ENCODE measurements at places on chromosomes 5 and 9.

DNA sequence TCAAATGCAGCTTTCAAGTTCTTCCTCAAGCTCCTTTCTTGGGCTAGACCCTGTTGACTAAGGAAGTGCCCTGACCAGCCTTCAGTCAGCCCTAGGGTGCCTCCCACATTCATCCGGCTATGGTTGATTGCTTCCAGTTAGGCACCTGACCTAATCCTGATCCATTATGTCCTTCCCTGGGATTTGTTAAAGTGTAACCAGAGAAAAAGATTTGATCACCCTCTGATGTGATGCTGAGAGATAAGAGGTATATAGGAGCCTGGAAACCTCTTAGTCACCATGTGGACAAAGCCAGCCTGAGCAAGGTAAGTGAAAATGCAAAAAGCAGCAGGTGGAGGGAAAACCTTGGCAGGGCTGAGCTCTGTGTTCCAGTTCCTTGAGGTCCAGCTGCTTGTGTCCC lies 178.8 kb upstream of the ERCC6L2 start:
- no peak for DNase-seq

DNA sequence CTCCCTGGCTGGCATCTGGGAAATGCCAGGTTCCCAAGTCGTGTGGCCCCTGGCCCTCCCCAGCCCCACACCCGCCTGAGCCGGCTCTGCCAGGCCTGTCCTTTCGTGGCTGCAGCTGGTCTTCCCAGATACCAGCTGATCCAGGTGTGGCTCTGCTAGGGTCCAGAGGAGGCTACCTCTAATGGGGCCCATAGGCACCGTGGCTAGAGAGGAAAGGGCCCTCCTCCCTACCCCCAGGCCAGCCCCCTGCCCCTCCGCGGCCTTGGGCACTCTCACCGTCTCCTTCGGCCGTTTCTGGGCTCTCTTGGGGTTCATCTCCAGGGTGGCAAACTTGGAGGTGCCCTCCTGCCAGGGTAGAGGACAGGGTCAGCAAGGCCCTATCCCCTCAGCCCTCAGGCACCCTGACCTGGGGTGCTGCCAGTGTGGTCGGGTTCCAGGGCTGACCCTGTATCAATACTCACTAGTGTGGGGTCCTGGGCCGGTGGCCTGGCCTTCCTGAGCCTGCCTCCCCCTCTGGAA lies 17.0 kb downstream of the RALGDS start:
- DNase-seq, result no peak

GRCh38 chr9:104896131-104896530 lies 31.8 kb downstream of the ABCA1 start:
- no peak for DNase-seq

GRCh38 chr5:10372726-10373709 lies 19.5 kb downstream of the MARCHF6 start:
- DNase-seq, result no peak

- DNase-seq, result no peak
Observed at GRCh38 chr9:95736370-95736769, 139.1 kb upstream of the ERCC6L2 start.

DNA sequence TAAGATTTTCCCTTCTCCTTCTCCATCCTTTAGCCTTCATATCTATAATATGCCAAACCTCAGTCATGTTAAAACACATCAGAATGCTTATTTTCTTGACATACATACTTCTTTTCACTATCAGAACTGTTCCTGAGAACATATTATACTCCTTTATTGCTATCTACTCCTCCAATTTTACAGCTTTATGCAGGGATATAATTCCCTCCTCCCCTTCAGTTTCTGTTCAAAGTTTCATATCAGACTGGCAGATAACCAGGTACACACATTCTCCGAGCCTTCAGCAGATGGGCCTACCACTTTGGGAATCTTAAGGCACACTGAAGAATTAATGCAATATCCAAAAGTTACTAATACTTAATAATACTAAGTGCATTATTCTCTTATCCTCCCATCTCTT lies 29.1 kb downstream of the FAM169A start:
- no peak for DNase-seq

DNA sequence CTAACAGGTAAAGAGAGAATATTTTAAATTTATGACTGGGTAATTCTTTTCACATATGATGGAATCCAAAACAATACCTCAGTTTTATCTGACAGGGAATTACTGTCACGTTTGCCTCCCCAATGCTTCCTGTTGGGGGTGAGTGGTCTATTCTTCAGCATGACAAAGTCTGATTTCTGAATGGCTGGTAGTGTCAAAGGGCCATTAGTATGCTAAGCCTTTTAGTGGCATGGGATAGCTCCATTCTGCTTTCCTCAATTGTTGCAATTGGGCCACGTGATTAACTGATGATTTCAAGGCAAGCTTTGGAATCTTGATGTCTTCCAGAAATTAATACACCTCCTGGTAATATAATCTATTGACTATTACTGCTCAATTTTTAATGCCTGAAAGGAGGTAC lies 14.7 kb upstream of the NDUFS4 start:
- no peak for DNase-seq

DNA sequence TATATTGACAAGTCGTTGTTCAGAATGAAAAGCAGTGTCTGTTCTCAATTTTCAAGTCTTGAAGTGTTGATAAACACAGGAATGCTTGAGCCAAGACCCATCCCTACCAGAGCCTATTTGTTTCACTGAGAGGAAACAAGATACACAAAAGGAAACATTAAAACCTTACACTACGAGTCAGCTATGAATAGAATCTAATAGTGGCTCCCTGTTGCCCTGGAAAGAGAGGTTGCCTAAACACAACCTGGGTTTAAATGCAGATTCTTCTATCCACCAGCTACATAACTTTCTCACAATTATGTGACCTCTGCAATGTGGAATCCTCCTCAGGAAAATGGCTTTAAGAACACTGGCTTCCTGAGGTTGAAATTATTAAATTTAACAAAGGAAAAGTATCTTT lies 29.1 kb upstream of the BNC2 start:
- DNase-seq, result no peak

- no peak for DNase-seq
Observed at GRCh38 chr9:132023419-132024180, 56.1 kb downstream of the MED27 start.

DNA sequence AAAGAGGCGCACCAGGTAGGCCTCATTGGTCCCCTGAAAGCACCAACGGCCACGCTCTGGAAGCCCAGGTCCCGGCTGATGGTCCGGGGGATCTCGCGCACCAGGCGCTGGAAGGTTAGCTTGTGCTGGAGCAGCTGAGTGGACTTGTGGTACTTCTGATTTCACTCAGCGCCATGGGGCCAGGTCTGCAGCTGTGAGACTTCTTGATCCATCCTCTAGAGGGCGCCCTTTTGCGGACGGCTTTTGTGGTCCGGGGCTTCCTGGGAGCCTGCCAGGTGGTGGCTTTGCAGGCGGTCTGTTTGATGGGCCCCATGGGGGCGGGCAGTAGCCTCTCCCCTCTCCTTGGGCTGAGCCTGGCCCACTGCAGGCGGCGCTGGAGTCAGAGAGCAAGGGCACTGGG lies 10.4 kb downstream of the TAF11L12 start:
- DNase-seq, result no peak

GRCh38 chr9:98220911-98221310 lies 28.5 kb upstream of the CORO2A start:
- no peak for DNase-seq

DNA sequence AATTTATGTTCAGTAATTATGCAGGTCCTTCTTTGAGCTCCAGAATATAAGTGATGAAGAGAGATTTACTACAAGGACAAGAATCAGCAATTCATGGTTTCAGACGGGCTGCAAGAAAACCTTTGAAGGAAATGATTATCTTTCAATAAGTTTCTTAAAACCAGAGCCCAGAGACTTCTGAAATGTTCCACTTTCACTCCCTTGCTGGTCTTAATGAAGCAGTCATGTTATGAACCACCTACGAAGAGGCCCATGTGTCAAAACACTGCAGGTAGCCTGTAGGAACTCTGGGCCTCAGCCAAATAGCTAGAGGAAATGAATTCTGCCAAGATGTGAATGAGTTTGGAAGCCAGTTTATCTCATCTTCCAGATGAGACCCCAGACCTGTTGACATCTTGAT lies 505.9 kb upstream of the MEF2C start:
- DNase-seq, result no peak

GRCh38 chr5:120630550-120630949 lies 166.4 kb downstream of the PRR16 start:
- DNase-seq, result no peak

DNA sequence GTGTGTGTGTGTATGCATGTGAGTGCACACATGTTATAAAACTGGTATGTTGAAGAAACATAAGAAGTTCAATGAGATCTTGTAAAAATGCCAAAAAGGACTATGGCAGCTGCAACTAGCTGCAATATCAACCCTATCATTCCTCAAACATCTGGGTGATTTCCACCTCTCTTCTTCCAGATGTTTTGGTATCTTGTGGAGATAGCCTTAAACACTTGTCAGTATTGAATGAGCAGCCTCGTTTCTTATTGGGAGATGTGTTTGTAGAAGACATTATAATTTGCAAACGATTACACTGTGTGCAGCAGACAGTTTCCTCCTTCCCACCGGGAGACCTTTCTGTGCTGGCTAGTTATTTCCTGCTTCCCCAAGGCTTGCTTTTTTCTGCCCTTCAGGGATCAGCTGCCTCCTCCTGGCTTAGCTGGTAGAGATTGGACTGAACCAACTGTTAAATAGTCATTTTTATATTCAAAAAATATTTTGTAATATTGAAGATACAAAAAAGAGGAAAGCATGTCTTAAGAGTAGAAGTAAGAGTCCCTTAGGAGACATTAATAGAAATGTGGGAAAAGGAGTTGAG lies 168.4 kb upstream of the MPDZ start:
- DNase-seq, result no peak

DNA sequence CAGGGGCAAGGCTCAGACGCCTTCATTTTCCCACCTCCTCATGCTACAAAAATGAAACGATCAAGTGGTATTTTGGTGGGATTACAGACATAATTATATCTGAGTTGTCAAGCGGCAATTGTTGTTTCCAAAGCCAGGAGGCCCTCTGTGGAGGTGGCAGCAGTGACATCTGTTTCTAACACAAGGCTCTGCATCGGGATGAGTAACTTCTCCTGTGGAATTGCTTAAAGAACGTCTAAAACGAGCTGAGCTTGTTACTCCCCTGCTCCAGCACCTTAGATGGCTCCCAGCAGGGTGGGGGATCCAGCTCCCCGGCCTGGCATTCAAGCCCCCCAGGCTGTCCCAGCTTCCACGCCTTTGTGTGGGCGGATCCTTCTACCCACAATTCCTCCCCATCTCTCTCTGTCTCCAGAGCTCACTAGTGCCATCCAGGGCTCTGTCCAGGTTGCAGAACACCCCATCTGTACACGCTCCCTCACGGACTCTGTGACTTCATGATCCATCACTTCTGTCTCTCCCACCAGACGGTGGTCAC lies 36.8 kb downstream of the DAB2IP start:
- no peak for DNase-seq

- DNase-seq, result no peak
Observed at GRCh38 chr5:172841-173251, 18.4 kb upstream of the LRRC14B start.

- DNase-seq, result no peak
Observed at GRCh38 chr5:170265522-170265921, 32.1 kb downstream of the LCP2 start.

GRCh38 chr9:127863191-127863621 lies 8.7 kb upstream of the ENG start:
- DNase-seq, result no peak

DNA sequence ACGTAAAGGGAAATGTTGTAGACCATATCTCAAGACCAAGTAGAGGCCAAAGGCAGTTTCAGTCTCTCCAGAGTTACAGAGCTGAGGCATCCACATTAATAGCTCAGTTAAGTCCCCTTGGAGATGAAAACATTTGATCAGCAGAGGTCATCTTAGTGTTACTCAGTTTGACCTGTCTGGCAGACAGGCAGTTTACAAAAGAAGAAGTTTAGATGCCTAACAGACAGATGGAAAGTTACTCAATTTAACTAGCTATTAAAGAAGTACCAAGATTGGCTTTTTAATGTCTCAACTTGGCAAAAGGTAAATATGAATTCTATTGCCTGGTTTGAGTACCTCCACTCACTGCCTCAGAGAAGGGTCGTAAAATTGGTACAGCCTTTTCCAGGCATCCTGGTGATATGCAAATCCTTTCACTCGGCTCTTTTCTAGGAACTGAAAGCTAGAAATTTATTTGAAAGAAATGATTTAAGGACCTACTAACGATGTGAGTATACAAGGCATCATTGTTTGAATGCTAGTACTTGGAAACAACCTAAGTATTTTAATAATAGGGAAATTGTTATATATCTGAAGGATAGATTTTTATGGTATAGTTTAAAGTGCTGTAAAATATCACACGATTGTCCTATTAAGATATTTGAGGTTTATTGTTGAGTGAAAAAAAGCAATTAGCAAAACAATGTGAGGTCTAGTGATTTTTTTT lies 14.8 kb downstream of the ACO1 start:
- no peak for DNase-seq

DNA sequence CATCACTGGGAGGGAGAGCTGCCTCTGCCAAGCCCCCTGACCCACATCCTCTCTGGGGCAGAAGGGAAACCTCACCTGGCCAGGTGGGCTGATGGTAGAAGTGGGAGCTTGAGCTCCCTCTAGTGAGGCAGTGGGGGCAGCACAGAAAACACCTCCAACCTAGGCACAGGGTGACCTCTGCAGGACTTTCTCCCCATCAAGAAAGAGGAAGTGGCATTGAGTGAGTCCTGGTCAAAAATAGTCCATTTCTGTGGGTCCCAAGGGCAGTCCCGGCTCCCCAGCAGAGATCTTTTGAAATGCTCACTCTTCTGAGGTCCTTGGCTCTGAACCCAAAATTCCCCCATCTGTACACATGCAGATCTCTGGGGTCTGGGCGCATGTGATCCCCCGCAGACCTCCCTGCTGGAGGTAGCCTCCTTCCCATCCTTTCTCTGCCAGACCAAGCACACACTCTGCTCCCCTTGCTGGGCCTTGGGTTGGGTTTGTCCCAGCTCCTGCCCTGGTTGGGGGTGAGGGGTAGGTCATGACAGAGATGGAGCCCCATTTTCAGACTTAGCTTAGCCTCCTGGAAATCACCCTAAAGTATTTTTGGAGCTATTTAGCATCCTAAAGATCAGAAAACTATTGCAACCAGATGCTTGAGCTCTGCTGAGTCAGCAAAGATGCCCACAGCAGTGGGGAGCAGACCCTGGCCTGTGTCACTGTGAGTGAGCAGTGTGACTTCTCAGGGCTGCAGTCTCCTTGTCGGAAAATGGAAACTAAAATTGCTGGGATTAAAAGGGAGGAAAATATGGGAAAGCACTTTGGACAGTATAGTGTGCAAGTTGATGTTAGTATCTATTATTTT lies 41.6 kb upstream of the LCP2 start:
- DNase-seq, result no peak

DNA sequence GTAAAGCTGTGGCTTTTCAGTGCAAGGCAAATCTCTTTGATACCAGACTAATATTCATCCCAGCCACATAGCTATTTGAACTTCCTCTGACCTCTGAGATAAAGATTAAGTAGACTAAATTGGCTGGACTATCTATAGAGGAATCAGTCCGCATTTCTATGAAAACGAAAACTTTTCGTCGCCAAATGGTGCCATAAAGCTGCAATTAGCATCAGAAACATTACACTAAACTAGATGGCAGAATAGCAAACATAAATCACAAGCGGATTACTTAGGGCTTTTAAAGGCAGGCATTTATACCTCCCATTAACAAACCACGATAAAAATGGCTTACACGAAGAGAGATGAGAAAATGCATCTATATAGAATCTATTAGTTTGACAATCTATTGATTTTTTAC lies 1009.7 kb upstream of the CDH6 start:
- no peak for DNase-seq

- no peak for DNase-seq
Observed at GRCh38 chr5:9344751-9345240, 201.1 kb downstream of the SEMA5A start.

Measured in brain pericyte (primary cell).